NCI-H524 (cell line): ENCODE measurements at places on chromosomes 12 and 14.

GRCh38 chr14:104361921-104362681 is 217.5 kb upstream of the C14orf180 start:
- DNase-seq: no peak

- no peak for DNase-seq
These were observed 32.0 kb upstream of the CDKN3 start for GRCh38 chr14:54364555-54365415.

DNA sequence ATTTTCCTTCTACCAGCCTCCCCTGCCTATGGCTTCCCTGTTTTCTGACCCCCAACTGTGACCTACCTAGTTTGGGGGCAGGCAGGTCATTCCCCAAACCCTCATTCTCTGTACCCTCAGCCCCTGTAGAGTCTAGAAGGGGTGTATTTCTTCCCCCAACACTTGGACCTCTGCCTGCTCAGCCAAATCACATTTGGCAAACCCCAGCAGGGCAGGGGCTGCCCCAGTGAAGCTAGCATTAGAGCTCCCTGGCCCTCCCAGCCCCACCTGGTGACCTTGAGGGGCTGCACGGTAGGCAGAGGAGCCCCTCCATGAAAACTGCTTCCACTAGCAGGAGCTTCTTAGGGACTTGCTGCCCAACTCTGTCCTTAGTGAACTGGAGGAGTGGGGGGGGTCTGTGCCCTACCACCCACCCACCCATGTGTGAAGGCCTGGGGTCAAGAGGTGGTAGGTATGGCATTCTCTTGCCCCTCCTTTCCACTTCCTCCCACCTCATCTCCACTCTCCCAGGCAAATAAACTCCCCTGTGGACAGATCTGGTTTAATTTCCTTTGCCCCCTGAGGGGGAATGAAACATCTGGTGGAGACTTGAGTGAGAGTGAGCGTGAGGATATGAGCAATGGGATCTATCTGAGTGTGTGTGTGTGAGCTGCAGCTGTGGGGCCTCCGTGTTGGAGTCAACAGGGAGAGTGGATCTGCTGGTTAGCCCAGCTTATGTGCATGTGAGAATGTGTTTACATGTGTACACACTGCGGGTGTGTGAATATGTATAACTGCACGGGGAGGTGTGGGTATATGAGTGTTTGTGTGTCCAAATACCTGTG is 1.6 kb downstream of the NXPH4 start:
- no peak for DNase-seq

- no peak for DNase-seq
These were observed 101.8 kb upstream of the EGLN3 start for GRCh38 chr14:34052658-34053014.

DNA sequence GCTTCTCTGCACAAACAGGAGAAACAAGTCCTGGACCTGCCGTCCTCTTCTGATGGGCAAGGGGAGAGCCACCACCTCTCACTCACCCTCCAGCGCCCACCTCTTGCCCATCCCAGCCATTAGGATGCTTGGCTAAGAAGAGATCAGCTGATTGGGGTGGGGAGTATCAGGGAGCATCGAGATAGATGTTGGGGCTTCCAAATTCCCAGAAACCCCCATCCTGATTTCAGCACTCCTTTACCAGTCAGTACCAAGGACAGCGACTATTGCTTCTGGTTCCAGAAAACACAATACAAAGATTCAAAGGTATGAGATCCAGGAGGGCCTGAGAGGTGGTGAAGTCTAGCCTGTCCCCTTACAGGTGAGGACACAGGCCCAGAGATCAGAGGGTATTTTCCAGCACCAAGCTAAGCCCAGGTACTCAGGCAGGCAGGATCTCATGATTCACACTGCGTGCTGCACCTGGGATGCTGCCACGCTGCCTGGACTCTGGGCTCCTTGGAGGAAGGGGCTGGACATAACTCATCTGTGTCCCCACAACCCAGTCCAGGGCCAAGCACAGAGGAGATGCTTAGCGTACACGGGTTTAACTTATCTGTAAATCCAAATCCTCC is 76.6 kb downstream of the TUNAR start:
- no peak for DNase-seq

DNA sequence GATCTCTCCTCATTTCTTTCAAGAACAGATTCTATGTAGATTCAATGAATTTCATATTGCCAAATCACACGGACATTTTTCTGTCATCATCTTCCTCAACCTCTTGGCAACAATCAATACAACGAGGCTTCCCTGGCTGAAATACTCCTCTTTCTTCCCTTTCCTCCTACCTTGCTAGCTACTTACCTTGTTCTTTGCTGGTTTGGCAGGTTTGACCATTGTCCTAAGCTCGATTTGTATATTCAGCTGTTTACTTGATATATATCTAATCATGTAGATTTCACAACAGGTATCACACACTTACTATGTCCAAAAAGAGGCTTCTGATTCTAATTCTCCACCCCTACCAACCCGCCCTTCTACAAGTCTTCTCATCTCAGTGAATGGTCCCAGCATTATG is 23.6 kb downstream of the NDUFA12 start:
- DNase-seq: no peak

DNA sequence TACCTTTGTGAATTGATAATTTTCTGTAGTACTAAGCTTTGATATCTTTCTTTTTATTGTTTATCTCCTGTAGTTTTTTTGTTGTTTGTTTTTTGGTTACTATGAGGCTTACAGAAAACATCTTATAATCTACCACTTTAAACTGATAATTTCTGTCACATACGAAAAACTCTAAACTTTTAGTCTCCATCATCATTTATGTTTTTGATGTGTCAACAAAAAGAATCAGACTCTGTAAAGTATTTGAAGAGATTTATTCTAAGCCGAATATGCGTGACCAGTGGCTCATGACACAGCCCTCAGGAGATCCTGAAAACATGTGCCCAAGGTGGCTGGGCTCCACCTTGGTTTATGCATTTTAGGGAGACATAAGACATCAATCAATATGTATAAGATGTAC is 167.1 kb upstream of the ARHGAP5 start:
- no peak for DNase-seq

DNA sequence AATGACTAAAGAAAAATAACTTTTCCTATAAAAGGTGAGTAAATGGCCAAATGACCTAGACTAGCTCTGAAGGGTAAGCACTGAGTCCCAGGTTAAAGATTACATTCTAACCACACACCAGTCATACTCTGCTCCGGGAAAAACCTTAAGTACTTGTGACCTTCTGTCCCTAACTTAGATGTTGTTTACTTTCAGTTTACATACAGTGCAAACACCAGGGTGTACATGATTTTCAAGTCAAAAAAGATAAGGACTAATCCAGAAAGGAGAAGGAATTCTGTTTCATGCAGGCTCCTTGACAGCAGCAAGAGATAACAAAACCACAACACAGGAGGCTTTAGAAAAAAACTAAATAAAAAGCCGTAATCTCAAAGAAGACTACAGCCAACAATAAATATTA is 174.2 kb downstream of the PPM1H start:
- no peak for DNase-seq

DNA sequence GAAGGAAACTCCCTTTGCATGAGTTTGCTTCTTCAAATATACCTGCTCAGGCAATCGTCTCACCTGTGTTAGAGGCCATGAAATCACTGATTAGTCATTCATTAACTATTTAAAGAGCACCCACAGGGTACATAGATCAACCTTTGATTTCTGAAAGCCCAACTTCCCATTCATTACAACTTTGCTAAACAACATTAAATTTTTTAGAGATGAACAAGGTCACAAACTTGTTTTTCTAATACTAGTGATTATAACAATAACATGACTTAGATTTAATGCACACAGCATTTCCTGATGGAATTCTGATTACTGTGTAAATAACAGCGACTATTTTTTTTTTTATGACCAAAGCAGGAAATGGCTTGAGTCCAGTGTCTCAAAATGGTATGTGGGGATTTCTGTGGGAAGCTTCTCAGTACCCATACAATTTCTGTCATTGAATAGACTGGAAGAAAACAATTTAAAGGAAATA is 5.4 kb upstream of the ERO1A start:
- DNase-seq: no peak

GRCh38 chr12:77433799-77434198 is 368.4 kb upstream of the E2F7 start:
- DNase-seq: no peak

GRCh38 chr12:50016501-50017475 is 8.5 kb downstream of the RACGAP1 start:
- no peak for DNase-seq

GRCh38 chr12:71954083-71954778 is 15.6 kb downstream of the TPH2 start:
- no peak for DNase-seq

DNA sequence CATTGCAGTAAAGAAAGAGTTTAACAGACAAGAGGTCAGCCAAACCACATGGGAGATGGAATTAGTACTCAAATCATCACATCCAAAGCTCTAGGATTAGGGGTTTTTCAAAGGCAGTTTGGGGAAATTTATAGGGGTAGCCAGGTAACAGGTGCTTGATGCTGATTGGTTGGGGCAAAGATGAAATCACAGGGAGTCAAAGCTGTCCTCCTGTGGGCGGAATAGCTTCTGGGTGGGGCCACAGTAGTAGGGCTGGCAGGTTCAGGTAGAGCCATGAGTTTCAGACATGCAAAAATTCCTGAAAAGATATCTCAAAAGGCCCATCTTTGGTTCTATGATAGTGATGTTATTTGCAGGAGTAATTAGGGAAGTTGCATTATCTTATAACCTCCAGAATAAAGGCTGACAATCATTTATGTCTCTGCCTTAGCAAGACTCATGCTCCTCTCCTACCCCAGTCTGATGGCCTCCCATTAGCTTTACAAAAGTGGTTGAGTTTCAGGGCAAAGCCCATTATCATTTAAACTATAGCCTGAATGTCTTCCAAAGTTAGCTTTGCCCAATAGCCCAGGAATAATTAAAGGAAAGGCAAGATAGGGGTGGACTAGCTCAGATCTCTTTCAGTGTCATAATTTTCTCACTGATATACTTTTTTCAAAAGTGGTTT is 42.1 kb upstream of the CNTN1 start:
- no peak for DNase-seq

GRCh38 chr12:91171476-91171875 is 11.1 kb downstream of the DCN start:
- DNase-seq: peak; percentile 92

GRCh38 chr14:30559638-30560091 is 707 bp downstream of the G2E3 start:
- DNase-seq: peak; percentile 83

DNA sequence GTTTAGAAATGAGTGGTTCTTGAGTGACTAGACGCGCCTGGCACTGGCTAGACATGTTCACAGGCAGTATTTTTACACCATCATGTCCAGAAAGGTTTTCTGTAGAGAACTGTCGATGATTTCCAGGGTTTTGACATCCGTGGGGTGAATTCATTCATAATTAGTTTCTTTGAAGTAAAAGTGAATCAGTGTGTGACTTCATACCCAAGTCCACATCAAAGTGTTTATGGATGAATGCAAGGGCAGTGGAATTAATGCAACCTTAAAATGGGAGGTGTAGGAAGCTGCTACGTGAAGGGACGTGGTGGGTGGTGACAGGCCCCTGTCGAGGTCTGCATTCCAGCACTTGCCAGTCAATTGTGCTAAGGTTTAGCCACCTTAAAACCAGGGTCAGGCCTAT is 38.4 kb upstream of the ELK3 start:
- no peak for DNase-seq

GRCh38 chr12:125202421-125202820 is 137.2 kb downstream of the AACS start:
- DNase-seq: no peak

DNA sequence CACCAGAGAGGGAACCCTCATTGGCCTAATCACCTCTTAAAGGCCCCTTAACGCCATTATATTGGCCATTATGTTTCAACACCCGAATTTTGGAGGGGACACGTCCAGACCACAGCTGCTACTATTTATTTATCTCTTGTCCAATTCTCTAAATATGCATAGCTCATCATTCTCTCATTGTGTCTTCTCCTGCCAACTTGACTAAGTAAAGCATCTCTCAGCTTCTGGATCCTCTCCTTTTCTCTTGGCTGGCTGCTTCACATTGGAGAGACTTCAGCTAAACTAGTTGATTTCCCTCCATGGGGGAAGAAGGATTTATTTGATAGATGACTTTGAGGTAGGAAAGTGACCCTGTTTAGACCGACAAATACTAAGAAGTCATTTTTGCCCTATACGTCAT is 120.4 kb upstream of the KRR1 start:
- DNase-seq: peak; percentile 63
